ENCODE measurements at places on chromosomes 12 and 14. TPM values are rescaled to one million over a fixed set of nuclear protein-coding genes. Genes with fewer than 3 reads are reported as not detected.

The CMKLR1 gene
- polyA plus RNA-seq, result 4.5 TPM

The RPGRIP1 gene
- 0.78 TPM for polyA plus RNA-seq

The ATXN3 gene
- polyA plus RNA-seq, result 22.9 TPM

The ZNF268 gene
- 13.3 TPM for polyA plus RNA-seq

The TPH2 gene
- polyA plus RNA-seq, result 0.48 TPM

The CACNA1C gene
- 18.4 TPM for polyA plus RNA-seq

The HOXC9 gene
- 1.6 TPM for polyA plus RNA-seq

The SDR9C7 gene
- not detected for polyA plus RNA-seq

The KCNH3 gene
- polyA plus RNA-seq, result 11.0 TPM

The SLC10A1 gene
- not detected for polyA plus RNA-seq

The NOXRED1 gene
- 2.4 TPM for polyA plus RNA-seq

The TAS2R7 gene
- not detected for polyA plus RNA-seq

The KRT3 gene
- polyA plus RNA-seq, result not detected

The PAPLN gene
- polyA plus RNA-seq, result 32.2 TPM

The EIF2S1 gene
- 91.8 TPM for polyA plus RNA-seq

The GPX2 gene
- 0.43 TPM for polyA plus RNA-seq

The MANSC4 gene
- polyA plus RNA-seq, result 0.41 TPM

The NFE2 gene
- 2.3 TPM for polyA plus RNA-seq

The SYNDIG1L gene
- polyA plus RNA-seq, result 16.6 TPM

The BIN2 gene
- 6.0 TPM for polyA plus RNA-seq

The TMEM179 gene
- 57.5 TPM for polyA plus RNA-seq

The KRT75 gene
- polyA plus RNA-seq, result 0.12 TPM

The CLEC6A gene
- polyA plus RNA-seq, result not detected

The COX8C gene
- 0.30 TPM for polyA plus RNA-seq

The NUP37 gene
- 11.9 TPM for polyA plus RNA-seq

The MYF5 gene
- polyA plus RNA-seq, result not detected

The KRT77 gene
- 0.29 TPM for polyA plus RNA-seq

The DPPA3 gene
- polyA plus RNA-seq, result not detected

The C12orf54 gene
- 0.86 TPM for polyA plus RNA-seq

The MSI1 gene
- 68.6 TPM for polyA plus RNA-seq

The KSR2 gene
- 5.3 TPM for polyA plus RNA-seq

The MMP17 gene
- 98.3 TPM for polyA plus RNA-seq

All from spinal cord (tissue), 10 donors.